ENCODE measurements at places on chromosomes 13 and 19. TPM values are rescaled to one million over a fixed set of nuclear protein-coding genes. Genes with fewer than 3 reads are reported as not detected.

Gene OR7G1
- not detected for total RNA-seq

Gene KLK7
- not detected for total RNA-seq

Gene ZNF345
- total RNA-seq: 3.5 TPM

Gene APOC4
- total RNA-seq: not detected

Gene LYPD3
- 0.26 TPM for total RNA-seq

Gene IRS2
- 5.6 TPM for total RNA-seq

Gene IFNL1
- not detected for total RNA-seq

Gene URAD
- total RNA-seq: not detected

Gene PALM
- 9.3 TPM for total RNA-seq

Gene ATP7B
- total RNA-seq: 1.8 TPM

Gene TMEM59L
- 0.65 TPM for total RNA-seq

Gene CYP4F11
- under 0.01 TPM for total RNA-seq

Gene ZNF846
- total RNA-seq: 14.4 TPM

Gene NRTN
- not detected for total RNA-seq

Gene PTH2
- total RNA-seq: not detected

Gene C1QTNF9
- not detected for total RNA-seq

Gene MATK
- total RNA-seq: 0.65 TPM

Gene DLL3
- total RNA-seq: 0.13 TPM

Gene SLC7A10
- total RNA-seq: not detected

Gene CEACAM7
- not detected for total RNA-seq

Gene PRX
- total RNA-seq: 2.4 TPM

Gene SIGLECL1
- total RNA-seq: not detected

Gene ADGRE3
- total RNA-seq: not detected

Gene VSTM2B
- not detected for total RNA-seq

Gene AXL
- 351 TPM for total RNA-seq

Gene ZNF439
- total RNA-seq: 17.4 TPM

Gene PINLYP
- 3.8 TPM for total RNA-seq

Gene MICOS13
- 22.2 TPM for total RNA-seq

Gene FFAR3
- total RNA-seq: not detected
